ENCODE measurements at places on chromosomes 13 and 19.
A peak's percentile ranks its signal among the peaks of the same experiment; 100 is the strongest.

- DNase-seq: no peak
These were observed 273.4 kb downstream of the GPC6 start for GRCh38 chr13:93499991-93500390.

DNA sequence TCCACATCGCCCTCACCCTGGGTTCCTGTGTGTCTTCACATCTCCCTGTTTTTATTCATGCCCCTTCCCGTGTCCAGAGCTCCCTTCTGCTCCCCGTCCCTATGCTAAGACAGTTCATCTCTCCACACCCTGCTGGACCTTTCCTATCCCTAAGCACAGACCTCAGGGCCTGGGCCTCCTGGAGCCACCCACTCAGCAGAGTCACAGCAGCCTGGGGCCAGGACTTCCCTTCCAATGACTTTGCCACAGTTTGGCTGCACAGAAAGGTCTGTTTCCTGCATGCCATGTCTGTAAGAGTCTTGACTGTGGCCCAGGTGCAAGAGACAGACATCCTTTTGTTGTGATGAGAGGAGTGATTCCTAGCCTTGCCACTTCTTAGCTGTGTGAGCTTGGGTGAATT, 470.7 kb downstream of the TSHZ3 start:
- no peak for DNase-seq

DNA sequence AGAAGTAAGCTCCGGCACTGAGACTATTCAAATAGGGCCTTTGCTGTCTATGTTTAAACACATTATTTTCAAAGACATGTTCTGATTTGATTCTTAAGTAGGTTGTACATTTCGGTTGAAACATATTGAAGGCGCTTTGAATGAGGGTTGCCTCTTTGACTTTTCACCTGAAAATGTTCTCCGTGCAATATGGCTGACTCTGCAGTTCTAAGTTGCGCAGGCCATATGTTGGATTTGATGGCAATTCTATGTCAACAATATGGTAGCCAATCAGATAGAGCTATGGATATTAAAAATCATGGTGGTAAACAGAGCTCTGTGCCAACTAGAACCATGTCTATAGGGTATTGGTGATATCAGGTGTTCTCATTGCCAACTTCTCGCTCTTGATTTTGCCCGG, 307.3 kb downstream of the NALCN start:
- DNase-seq: no peak

- DNase-seq: no peak
These were observed 94.0 kb downstream of the PTPRS start for GRCh38 chr19:5246554-5247155.

GRCh38 chr19:906480-906879, 6.5 kb downstream of the R3HDM4 start:
- DNase-seq: no peak

DNA sequence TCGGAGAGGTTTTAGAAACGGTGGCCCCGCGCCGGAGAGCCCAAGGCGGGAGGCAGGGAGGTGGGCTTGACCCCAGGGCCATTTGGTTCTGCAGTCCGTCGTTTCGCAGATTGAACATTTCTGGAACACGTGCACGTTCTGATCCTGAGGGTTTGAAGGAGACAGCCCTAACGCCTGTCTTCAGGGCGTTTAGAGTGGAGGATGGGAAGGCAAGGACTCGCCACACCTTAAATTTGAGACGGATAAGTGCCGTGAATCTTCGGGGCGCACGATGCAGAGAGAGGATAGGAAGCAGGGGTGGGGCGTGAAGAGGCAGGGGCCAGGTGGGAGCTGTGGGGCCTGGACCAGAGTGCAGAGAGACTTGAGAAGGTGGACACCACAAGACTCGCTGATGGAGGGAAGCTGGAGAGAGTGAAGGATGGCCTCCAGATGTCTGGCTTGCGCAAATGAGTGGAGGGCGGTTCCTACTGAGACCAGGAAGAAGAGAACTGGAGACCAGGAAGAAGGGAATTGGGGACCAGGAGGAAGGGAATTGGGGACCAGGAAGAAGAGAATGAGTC, 804 bp upstream of the MIER2 start:
- no peak for DNase-seq

- no peak for DNase-seq
These were observed 2.7 kb downstream of the ING1 start for GRCh38 chr13:110716247-110716515.

GRCh38 chr13:27583645-27584044, 36.7 kb downstream of the LNX2 start:
- no peak for DNase-seq

DNA sequence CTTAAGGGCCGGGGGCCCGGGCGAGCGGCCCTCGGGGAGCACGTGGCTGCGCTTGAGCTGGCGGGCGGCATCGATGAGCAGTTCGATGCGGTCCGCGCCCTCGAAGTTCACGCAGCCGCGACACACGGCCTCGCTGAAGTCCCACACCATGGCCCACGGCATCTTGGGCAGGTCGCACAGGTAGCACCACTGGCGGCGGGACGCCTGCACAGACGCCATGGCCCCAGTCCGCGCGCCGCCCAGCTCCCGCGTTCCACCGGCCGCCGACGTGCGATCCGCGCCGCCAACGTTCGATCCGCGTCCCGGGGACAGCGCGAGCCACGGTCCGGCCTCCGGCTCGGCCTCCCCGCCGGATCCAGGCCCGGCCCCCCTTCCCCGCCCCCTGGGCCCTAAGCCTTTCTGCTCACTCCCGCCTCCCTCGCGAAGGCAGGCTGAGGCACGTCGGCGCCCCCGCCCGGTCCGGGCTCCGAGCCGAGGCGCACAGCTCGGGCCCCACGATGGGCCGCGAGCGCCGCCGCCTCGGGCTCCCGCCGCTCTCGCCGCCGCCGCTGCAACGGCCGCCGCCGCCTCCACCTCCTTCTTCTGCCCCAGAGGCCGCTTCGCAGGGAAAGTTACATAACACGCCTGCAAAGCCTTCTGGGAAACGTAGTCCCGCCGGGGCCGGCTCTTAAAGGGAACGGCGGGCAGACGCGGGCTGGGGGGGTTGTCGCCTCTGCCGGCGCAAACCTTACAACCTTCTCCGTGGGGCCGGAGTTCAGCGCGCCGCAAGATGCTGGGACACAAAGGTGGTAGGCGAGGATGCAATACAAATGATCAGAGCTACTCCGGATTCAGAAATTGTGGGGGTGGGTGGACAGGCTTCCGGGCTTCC, at the start of gene IRF2BP1:
Gene IRF2BP1 (minus strand): TSS at position 586 of the 871 bp plus-strand sequence. CDS start 367 bp downstream, at position 219.
- peak; percentile 72 for DNase-seq

GRCh38 chr19:57642396-57643046, 9.6 kb downstream of the ZNF211 start:
- no peak for DNase-seq

- no peak for DNase-seq
These were observed 1.4 kb downstream of the FBXO27 start for GRCh38 chr19:39030854-39031367.

DNA sequence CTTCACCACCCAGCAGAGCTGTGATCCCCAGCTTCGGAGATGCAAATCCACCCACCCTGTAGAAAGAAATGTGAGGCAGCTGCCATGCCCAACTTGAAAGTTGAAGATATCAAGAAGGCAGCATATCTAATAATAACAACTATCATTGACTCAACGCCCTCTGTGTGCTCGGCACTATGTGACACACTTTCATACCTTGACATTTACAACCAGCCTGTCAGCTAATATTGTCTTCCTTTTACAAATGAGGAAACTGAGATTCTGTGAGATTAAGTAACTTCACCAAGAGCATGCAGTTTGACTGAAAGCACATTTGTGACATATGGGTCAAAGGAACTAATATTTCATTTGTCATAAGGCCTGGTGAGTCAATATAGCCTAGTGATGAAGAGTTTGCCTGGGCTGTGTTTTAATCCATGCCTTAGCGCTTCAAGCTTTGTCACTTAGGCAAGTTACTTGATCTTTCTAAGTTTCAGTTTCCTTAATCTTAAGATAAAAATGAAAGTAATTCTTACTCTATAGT, 137.0 kb downstream of the FLT1 start:
- DNase-seq: no peak

GRCh38 chr19:29807178-29807577, 4.6 kb upstream of the CCNE1 start:
- no peak for DNase-seq

Data from stimulated activated CD8-positive, alpha-beta memory T cell treated with anti-CD3 and anti-CD28 coated beads, Interleukin-4, amount 100 ng/mL, for 4 hours (primary cell).